Fibroblast of villous mesenchyme (primary cell): ENCODE measurements at places on chromosomes 2 and 18.

DNA sequence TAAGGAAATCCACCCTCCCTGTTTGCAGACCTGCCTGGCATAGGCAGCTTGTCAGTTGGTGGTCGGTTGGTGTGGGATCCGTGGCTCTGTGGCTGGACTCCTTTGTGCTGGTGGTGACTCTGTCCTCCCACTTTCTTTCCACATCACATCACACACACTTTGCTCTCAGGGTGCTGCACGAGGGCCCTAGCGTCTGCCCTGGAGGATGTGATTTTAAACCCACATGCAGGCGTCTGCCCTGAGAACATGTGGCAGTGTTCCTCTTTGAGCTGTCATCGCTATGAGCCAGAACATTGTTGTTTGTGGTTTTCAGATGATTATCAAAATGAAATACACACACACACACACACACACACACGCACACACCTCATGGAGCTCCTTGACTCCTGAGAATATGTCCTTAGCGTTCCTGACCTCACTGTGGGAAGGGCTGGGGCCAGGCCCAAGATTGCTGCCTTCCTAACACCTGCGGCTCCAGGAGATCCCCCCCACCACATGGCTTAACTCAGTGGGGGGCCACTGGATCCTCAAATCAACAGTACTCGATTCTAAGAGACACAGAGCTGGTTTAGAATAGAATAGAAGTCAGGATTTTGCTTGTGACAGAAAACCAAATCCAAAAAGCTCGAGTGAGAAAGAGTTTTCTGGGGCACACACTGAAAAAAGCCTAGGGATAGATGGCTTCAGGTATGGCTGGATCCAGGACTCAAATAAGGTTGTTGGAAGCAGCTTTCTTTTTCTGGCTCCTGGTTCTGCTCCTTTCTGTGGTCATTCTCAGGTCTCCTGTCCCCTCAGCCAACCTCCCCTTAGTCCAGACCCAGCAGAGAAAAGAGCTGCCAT lies 54.8 kb downstream of the RTP5 start:
- no peak for DNase-seq

GRCh38 chr18:37138456-37138855 lies 309.5 kb downstream of the KIAA1328 start:
- no peak for DNase-seq

- no peak for DNase-seq
These were observed 3.3 kb downstream of the RNU4ATAC start for GRCh38 chr2:121534007-121534406.

- DNase-seq: peak; percentile 61
These were observed 605 bp downstream of the REV1 start for GRCh38 chr2:99489063-99489760.

DNA sequence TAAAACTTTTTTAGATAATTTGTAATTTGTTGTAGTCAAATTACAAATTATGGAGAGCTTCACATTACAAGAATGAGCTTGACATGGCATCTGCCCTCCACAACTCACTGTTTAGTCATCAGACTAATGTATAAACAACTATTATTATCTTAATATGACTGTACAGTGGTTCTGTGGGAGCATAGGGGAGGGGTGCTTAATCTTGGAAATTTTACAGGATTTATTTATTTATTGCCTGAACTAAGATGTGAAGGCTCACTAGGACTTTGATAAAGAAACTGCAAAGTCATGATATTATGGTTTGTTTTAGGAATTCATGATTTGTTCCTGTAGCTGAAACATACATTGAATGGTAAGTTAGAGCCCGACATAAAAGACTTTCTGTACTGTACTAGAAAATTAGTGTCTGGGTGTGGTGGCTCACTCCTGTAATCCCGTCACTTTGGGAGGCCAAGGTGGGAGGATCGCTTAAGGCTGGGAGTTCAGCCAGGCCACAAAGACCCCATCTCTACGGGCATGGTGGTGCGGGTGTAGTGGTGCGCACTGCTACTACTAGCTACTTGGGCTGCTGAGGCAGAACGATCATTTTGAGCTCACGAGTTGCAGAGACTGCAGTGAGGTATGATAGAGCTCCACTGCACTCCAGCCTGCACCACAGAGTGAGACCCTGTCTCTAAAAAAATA lies 2.1 kb downstream of the MARCHF7 start:
- DNase-seq: peak; percentile 74

DNA sequence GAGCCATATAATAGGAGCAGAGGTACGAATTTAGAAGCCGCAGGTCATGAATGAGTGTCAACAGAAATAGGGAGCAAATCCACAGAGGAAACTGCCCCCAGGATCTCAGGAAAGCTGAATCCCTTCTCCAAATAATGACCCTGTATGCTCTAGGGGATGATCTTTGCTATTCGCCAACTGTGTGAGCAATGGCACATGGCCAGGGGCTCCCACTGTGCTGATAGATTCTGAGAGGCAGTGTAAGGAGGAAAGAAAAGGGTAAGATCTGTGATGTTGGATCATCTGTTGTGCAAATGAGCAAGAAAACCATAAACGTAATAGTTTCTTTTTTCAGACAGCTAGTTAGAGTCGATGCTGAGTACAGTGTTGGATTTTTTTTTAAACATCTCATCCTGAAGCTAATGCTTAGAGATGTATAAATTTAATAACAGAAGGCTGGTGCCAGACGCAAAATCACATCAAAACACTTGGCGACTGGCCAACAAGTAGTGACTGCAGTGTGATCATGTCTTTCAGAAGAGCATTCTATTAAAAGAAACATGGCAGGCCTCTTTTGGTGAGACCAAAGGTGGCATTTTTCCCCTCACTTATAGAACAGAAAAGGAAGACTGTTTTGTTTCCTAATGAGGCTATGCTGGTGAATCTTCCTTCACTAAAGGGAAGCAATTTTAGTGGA lies 77.4 kb downstream of the ABCA12 start:
- no peak for DNase-seq

- no peak for DNase-seq
These were observed 755 bp downstream of the NOL4 start for GRCh38 chr18:34223893-34224422.

- DNase-seq: no peak
These were observed 14.2 kb downstream of the GALNT5 start for GRCh38 chr2:157271590-157272203.

GRCh38 chr2:175811971-175812370 lies 190.1 kb downstream of the LNPK start:
- no peak for DNase-seq

DNA sequence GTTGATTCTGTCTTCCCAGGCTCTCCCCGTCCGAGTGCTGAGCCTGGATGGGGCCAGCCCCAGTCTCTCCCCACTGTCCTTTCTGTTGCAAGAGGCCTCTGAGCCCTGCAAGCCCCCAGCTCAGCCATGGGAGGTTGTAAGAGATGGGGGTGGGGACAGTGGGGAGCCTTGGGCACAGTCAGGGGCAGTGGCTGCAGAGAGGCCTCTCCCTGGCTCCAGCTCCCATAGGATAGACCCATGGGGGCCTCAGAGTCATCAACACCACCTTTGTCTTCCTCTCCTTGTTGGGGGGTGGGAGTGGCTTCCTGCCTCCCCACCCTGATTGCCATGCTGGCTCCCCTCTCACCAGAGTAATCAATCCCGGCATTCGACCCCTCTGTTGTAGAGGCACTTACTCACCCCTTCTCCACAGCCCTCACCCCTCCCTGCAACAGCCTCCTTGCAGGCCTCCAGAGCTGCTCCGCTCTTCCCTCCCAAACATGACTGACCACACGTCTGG lies 37.5 kb upstream of the NPAS2 start:
- no peak for DNase-seq

DNA sequence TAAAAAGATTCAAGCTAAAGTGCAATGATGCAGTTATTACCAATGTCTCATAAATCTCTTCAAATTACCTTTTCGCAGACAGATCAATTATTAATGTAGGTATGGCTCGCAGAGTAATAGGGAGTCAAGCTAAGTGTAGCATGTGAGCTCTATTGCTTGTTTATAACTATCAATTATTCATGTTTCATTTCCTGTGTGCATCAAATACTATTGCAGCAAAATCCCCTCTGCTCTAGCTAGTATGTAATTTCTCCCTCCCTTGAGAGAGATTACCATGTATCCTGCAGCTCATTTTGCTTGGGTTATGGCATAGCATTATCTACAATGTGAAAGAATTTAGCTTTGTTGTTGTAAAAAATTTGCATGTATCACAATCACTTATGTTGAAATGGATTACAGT lies 65.6 kb upstream of the SCN1A start:
- no peak for DNase-seq

DNA sequence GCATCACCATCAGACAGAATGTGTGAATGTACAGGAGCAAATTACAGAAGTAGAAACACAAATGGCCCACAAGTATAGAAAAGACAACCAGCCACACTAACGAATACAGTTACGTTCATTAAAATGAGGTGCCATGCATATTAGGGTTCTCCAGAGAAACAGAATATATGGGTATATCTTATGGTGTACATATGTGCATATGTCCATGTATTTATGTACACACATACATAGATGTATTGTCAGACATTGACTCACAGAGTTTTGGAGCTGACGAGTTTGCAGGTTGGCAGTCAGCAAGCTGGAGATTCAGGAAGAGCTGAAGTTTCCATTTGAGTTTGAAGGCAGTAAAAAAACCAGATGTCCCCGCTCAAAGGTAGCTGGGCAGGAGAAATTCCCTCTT lies 33.0 kb downstream of the COPS9 start:
- DNase-seq: no peak

GRCh38 chr18:63131959-63132818 lies 187.4 kb downstream of the BCL2 start:
- DNase-seq: no peak

DNA sequence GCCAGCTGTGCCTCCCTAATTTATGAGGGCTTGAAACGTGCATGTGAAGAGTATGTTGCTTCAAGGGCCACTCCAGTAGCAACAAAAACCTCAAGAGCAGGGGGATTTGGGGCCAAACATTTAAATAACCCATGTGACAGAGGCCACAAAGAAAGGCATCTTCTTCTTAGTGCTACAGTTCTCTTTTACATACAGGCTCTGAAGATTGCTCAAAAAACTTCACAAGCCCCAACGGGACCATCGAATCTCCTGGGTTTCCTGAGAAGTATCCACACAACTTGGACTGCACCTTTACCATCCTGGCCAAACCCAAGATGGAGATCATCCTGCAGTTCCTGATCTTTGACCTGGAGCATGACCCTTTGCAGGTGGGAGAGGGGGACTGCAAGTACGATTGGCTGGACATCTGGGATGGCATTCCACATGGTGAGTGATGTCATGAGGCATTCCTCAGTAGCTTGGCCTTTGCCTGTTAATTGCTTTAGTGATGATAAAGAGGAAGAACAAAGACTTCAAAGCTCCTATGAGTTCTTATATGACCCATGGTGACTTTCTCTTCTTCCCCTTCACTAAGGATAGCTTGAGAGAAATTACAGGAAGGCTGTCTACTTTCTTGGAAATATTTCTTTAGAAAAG lies 40.1 kb downstream of the NRP2 start:
- no peak for DNase-seq

- no peak for DNase-seq
These were observed 98.8 kb downstream of the TRABD2A start for GRCh38 chr2:84781942-84782716.

DNA sequence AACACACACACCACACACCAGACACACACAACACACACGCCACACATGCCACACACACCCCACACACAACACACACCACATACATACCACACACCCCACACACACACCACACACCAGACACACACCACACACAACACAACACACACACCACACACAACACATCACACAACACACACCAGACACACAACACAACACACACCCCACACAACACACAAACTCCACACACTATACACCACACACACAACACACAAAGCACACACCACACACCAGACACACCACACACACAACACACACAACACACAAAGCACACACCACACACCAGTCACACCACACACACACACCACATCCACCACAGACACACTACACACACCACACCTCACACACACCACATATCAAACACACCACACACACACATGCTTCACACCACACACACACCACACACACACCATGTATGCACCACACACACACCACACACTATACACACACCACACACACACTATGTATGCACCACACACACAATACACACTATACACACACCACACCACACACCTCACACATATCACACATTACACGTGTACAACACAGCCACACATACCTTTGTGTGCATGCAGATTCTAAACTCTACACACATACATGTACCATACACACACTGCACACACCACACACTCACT lies 72.2 kb downstream of the TMEM18 start:
- DNase-seq: no peak

DNA sequence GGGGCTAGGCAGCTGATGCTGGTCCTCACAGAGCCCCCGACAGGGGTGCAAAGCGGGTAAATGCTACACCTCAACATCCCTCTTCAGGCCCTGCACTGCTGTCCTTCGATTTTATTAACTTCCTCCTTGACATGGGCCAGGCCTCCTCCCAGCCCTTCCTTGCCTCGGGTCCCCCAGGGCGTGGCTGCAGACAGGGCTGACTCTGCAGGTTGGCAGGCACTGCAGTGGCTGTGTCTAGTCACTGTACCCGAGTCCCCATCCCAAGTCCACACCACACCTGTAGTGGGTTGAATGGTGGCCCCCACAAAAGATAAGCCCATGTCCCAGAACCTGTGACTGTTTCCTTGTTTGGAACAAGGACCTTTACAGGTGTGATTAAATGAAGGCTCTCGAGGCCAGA lies 140.2 kb downstream of the TWIST2 start:
- DNase-seq: no peak
